Foreskin keratinocyte (primary cell): ENCODE measurements at places on chromosomes 3 and 15. TPM values are rescaled to one million over a fixed set of nuclear protein-coding genes. Genes with fewer than 3 reads are reported as not detected.

The VEPH1 gene
- 0.28 and 0.43 TPM in 2 replicates for polyA plus RNA-seq

The SMCO1 gene
- not detected in 2 replicates for polyA plus RNA-seq

The FANCD2OS gene
- not detected in 2 replicates for polyA plus RNA-seq

The TTLL13 gene
- polyA plus RNA-seq = not detected in 2 replicates

The IL17RC gene
- polyA plus RNA-seq = 19.5 and 21.8 TPM in 2 replicates

The FGD5 gene
- polyA plus RNA-seq = not detected in 2 replicates

The SLC22A14 gene
- 0.03 and 0.08 TPM in 2 replicates for polyA plus RNA-seq

The MINAR1 gene
- 0.03 and 0.06 TPM in 2 replicates for polyA plus RNA-seq

The HIGD1A gene
- 183 and 201 TPM in 2 replicates for polyA plus RNA-seq

The TIMP4 gene
- polyA plus RNA-seq = 0.09 and 0.13 TPM in 2 replicates

The ZPLD1 gene
- 0.22 and 0.29 TPM in 2 replicates for polyA plus RNA-seq

The MORC1 gene
- polyA plus RNA-seq = not detected in 2 replicates

The SLC12A1 gene
- polyA plus RNA-seq = not detected in 2 replicates

The TMED3 gene
- polyA plus RNA-seq = 130 and 131 TPM in 2 replicates

The OXTR gene
- 0.30 and 0.43 TPM in 2 replicates for polyA plus RNA-seq

The MNS1 gene
- 1.5 and 1.8 TPM in 2 replicates for polyA plus RNA-seq

The P3H2 gene
- polyA plus RNA-seq = 21.8 and 57.9 TPM in 2 replicates

The KBTBD8 gene
- polyA plus RNA-seq = 0.75 and 1.0 TPM in 2 replicates

The GP5 gene
- not detected in 2 replicates for polyA plus RNA-seq

The NFKBIZ gene
- polyA plus RNA-seq = 2.3 and 2.4 TPM in 2 replicates

The GHSR gene
- not detected in 2 replicates for polyA plus RNA-seq

The GOLGA8B gene
- 6.1 and 7.1 TPM in 2 replicates for polyA plus RNA-seq

The LRTM1 gene
- polyA plus RNA-seq = not detected in 2 replicates

The SI gene
- not detected in 2 replicates for polyA plus RNA-seq

The GABRR3 gene
- polyA plus RNA-seq = not detected in 2 replicates

The PODXL2 gene
- 2.5 and 3.5 TPM in 2 replicates for polyA plus RNA-seq

The UBA7 gene
- polyA plus RNA-seq = 3.9 and 4.8 TPM in 2 replicates

The ITIH1 gene
- polyA plus RNA-seq = not detected in 2 replicates

The CPEB1 gene
- polyA plus RNA-seq = 0.03 TPM in 1 of 2 replicates, not detected in the other

The ISG20 gene
- polyA plus RNA-seq = 14.6 and 24.8 TPM in 2 replicates

The RLBP1 gene
- not detected in 2 replicates for polyA plus RNA-seq

The DPH6 gene
- polyA plus RNA-seq = 10.8 and 11.9 TPM in 2 replicates

The ASB14 gene
- not detected in 2 replicates for polyA plus RNA-seq

The CACNA2D2 gene
- 0.02 TPM in 1 of 2 replicates, not detected in the other for polyA plus RNA-seq

The CILP gene
- not detected in 2 replicates for polyA plus RNA-seq

The PTPRG gene
- polyA plus RNA-seq = 2.0 and 2.3 TPM in 2 replicates

The SEMA6D gene
- polyA plus RNA-seq = 0.14 and 0.17 TPM in 2 replicates

The AHSG gene
- 0.17 and 0.26 TPM in 2 replicates for polyA plus RNA-seq

The TLR9 gene
- not detected in 2 replicates for polyA plus RNA-seq

The TMEM45A gene
- polyA plus RNA-seq = 14.7 and 15.7 TPM in 2 replicates

The SYNPR gene
- not detected in 2 replicates for polyA plus RNA-seq
